ENCODE measurements at places on chromosomes 3 and 15.

DNA sequence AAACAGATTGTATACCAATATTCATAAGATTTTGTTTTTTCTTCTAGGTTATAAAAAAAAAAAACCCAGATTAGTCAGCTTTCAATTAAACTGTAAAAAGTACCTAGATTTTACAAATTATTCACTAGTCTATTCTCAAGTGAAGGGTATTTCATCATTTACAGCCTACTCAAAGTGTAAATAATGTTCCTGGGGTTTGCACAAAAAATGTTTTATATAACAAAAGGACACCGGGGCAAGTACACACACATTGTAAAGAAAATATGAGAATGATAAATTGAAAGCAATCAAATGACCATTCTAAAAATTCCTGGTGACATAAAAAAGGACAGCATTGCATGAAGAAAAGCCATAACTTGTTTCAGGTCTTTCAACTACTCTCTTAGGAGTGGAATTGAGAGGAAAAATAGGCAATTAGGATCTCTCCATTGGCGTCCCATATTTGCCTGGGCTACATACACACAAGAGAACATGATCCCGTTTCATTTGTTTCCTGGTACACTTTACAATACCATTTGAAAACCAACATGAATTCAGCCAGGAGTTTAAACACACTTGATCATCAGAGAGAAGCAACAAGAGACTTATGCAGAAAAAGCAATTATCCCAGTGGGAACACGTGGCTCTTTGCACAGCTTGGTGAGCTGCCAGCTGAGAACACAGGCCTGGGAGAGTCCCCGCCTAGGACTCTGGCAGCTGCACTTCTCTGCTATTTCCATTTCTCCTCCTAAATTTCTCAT lies 1039.2 kb downstream of the ROBO1 start:
- no peak for DNase-seq

DNA sequence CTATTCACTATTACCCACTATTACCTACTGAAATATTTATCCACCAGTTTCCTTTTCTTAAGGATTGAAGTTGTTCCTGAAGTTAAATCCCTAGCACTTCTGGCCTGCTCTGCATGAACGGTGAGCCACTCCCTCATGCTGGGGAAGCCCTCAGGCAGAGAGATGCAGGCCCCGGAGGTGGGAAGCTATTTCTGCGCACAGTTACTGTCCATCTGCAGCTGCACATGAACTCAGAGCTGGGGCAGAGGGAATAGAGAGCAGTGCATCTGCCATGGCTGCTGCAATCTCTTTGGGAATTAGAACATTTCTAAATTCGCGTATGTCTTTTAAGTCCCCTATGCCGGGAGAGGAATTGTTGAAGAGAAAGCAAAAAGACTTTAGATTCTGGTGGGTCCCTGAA lies 6.3 kb upstream of the GALNT15 start:
- DNase-seq = no peak

- no peak for DNase-seq
Measured at GRCh38 chr3:59237121-59237520, 187.3 kb upstream of the CFAP20DC start.

DNA sequence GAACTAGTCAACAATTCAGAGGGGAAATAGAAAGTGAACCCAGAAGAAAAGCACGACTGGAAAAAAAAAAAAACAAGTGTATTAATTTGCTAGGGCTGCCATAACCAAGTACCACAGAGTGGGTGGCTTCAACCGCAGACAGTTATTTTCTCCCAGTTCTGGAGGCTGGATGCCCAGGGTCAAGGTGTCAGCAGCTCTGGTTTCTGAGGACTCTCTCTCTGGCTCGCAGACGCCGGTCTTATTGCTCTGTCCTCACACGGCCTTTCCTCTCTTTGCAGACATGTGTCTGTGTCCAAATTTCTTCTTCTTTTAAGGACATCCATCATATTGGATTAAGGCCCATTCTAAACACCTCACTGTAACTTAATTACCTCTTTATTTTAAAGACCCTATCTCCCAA lies 291.8 kb downstream of the XXYLT1 start:
- DNase-seq = no peak

DNA sequence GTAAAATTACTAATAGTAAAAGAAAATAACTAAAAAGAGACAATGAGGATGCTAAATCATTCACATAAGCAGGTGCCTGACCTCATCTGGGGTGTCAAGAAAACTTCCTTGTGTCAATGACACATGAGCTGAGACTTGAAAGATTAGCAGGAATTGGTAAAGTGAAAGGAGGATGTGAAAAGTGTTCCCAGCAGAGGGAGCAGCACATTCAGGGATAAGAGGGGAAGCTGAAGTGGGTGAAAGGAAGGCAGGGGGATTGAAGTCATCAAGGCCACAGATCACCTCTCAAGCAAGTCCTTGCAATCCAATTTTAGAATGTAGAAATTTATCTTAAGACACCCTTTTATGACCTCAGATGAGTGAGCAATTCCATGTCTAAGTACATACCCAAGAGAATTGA lies 60.2 kb upstream of the ACP3 start:
- DNase-seq = no peak

- no peak for DNase-seq
Measured at GRCh38 chr3:14150491-14151230, 25.8 kb downstream of the TMEM43 start.

GRCh38 chr3:42115946-42116345 lies 24.8 kb downstream of the TRAK1 start:
- no peak for DNase-seq

DNA sequence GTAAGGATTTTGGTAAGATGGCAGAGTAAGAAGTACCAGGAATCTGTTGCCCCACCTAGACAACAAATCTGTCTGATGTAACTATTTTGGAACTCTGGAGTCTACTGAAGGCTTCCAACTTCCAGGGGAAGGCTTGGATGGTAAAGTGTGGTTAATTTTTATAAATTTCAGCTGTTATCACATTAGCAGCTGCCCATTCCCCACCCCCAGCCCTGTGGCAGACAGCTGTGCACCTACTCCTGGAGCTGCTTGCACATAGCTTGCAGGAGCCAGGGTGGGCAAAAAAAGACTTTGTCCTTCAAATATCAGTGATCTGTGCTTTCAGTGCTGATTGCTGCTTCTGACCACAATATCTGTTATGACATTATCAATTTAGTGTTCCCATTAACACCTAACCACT lies 47.4 kb downstream of the FRMD5 start:
- DNase-seq = no peak
